MG63 (cell line): ENCODE measurements at places on chromosomes 5 and 9. TPM values are rescaled to one million over a fixed set of nuclear protein-coding genes. Genes with fewer than 3 reads are reported as not detected.

- no peak for DNase-seq
Observed at GRCh38 chr5:39199335-39199734, 20.0 kb downstream of the FYB1 start.

DNA sequence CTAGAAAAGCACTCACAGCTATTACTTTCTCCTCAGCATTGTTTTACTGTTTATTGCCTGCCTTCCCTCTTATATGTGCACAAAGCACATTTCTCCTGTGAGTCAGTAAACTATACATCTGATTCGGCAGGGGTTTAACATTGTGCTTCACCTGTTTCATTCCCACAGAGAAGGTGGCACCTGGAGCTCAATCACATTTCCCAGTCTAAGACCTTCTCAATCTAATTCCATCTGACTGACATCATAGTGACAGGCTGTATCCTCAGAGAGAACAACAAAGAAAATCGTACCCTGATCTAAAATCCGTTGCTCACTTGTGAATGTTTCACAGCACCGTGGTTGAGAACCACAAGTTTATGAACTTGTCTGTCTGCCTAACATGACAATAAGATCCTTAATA, 92.4 kb upstream of the CAST start:
- no peak for DNase-seq

DNA sequence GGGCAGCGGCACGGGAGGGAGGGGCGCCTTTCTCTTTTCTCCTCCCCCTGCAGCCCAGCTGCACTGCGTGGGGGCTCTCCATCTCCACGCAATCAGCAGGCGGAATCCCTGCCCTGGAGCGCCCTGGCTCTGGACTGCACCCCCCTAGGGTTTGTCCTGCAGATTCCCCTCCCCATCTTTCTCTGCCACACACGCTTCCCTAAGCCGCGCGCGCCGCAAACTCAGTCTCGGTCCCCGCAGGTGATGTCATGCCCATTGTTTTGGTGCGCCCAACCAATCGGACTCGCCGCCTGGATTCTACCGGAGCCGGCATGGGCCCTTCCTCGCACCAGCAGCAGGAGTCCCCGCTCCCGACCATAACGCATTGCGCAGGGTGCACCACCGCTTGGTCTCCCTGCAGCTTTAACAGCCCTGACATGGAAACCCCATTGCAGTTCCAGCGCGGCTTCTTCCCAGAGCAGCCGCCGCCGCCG, at the start of gene KCNN2:
Gene KCNN2 (plus strand): TSS at position 347 of the 473 bp plus-strand sequence. CDS start 70 bp downstream, at position 417.
- peak; percentile 64 for DNase-seq

Gene ARAP3
- total RNA-seq = 2.1 and 4.6 TPM in 2 replicates

Gene SH3GL2
- total RNA-seq = not detected in 2 replicates

Gene TXNDC15
- total RNA-seq = 115 and 231 TPM in 2 replicates

DNA sequence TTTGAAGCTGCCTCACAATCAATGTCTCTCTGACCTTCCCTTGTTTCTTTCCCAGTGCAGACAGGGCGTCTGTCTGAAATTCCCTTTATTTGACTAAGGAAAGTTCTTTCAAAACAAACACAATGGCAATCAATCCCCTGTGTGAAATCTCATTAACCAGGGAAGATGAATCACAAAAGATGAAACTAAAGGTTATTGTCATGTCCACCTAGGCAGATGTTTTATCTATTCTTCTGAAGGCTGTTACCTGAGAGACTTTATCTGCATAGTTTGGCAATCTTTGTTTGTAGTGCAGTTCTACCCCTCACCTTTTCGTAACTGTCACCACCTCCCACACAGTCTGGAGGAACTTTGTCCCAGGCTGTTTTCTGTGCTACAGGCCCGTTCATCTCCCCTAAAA, 217.5 kb upstream of the RIOK2 start:
- DNase-seq = no peak

DNA sequence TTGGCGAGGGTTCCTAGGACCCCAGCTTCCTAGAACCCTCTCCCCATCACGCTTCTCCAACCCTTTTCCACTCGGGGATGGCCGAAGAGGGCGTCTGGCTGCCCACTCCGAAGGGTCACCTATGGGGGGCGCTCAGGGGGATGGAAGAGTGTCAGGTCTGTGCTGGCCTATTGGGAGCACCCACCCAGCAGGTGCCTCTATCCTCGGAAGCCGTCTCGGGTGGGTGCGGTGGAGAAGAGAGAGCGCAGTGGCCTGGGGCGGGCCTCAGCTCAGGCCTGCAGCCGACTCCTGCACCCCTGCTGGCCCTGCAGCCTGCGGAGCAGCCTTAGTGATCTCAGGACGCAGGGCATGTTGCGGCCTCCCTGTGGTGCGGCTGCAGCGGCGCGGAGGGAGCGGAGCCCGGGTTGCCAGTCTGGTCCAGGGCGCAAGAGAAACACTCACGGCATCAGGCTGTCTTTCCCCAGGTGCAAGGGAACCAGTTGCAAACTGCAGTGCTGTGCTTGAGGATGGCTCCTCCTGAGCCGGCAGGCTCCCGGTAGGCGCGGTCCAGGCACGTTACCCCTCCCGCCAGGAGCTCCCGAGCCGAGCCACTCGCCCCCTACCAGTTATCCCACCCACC, 1.5 kb upstream of the IRX2 start:
- DNase-seq = no peak

Gene DNAJA1
- 152 and 177 TPM in 2 replicates for total RNA-seq

GRCh38 chr9:30928045-30928444, 1456.4 kb upstream of the ACO1 start:
- DNase-seq = no peak

DNA sequence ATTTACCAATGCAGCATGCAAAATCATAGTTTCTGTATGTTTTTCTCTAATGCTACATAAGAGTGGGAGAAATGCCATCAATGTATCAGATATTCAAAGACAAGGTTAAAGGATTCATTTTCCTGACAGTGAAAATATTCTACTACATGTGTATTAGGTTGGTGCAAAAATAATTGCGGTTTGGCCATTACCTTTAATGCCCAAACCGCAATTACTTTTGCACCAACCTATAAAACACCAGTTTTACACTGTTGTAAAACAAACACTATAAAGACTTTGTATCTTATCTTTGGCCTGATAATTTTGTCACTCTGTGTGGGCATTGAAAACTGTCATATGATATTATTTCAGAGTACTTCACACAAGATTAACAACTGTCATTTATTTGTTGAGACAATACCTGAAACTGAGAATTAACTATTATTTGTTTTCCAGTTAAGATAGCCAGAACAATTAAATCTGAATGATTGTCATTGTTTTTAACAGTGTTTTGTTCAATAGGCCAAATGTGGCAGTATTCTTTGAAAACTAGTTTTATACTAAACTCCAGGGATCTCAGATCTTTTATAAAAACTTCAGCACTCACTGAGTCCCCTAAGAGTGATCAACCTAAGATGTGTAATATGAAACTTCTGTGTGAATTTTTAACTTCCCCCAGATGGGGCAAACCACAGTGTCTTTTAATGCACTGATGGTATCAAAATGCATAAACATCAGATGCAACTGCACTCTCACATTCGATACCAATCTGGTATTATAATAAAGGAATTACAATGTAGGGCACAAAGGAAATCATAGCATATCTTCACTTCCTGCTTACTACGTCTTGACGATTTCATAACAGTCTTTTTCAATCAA, 53.8 kb upstream of the FBN2 start:
- no peak for DNase-seq

GRCh38 chr5:89397096-89397495, 514.1 kb upstream of the MEF2C start:
- no peak for DNase-seq
